ENCODE measurements at places on chromosomes 4 and X.

DNA sequence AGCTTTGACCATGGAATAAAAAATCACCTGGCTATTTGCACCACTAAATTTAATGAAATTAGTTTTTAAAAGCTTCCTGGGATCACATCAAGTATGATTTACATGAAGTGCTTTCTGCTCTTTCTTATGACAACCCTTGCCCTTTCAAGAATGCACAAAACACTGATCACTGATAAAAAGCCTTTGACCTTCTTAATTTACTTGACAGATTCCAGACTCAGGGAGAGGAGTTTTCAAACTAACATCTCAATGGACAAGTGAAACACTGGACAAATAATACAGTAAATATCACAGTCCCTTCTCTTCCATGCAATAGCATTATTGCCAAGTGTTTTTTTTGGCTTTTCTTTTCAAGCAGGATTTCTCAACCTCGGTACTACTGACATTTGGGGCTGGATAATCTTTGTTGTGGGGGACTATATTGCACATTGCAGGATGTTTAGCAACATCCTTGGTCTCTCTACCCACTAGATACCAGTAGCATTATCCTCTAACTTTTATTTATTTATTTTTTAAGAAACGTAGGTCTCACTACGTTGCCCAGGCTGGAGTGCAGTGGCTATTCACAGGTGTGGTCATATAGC, 86.3 kb downstream of the ZNF827 start:
- peak; percentile 80 for ATAC-seq

DNA sequence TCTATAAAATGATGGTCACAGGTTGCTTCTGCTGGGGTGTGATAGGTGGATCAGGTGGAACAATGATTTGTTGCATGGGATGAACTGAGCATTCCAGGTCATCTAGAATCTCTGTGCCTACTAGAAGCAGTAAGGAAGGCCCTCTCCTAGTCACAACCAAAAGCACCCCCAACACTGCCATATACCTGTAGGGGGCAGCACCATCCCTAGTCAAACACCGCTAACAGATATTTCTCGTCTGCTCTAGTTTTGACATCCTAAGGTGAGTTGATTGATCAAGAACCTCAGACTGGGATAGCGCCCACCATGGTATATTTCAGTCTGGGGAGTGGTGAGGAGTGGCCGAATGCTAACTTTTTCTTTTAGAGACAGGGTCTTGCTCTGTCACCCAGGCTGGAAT, 160.2 kb downstream of the NHS start:
- ATAC-seq = peak; percentile 88

DNA sequence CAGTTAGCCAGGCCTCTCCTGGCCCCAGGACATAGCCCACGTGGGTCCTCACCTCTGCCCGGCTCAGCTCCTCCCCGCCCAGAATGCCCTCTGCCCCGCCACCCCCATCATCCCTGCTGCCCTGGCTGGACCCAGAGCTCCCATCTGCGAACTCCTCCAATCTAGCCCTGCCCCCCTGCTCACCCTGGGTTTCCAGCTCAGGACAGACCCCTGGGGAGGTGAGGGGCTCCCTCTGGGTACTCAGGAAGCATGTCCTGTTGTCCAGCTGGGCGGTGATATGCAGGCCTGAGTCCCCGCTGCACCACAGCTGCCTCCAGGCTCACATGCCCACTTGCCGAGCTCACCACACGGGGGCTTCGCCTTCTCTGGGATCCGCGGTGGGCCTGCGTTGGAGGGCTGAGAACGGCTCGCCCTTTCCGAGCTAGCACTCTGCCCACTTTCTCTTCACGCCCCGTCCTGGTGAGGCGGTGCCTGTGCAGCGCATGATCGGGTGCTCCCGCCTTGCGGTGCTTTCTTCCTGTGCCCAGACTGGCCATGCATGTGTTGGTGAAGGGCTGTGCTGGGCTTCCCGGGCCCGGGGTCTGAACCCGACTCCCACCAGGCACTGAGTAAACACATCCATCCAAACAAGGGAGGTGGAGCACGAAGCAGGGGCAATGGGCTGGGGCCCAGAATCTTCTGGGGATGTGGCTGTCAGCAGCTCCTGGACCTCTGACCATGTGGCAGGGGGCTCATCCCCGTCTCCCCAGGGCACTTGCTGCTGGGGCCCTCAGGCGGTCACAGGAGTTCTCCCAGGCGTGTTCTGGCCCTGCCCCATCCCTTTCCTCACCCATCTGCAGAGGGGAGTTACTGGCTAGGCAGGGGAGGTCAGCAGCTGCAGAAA, 74.3 kb downstream of the RGS12 start:
- no peak for ATAC-seq

DNA sequence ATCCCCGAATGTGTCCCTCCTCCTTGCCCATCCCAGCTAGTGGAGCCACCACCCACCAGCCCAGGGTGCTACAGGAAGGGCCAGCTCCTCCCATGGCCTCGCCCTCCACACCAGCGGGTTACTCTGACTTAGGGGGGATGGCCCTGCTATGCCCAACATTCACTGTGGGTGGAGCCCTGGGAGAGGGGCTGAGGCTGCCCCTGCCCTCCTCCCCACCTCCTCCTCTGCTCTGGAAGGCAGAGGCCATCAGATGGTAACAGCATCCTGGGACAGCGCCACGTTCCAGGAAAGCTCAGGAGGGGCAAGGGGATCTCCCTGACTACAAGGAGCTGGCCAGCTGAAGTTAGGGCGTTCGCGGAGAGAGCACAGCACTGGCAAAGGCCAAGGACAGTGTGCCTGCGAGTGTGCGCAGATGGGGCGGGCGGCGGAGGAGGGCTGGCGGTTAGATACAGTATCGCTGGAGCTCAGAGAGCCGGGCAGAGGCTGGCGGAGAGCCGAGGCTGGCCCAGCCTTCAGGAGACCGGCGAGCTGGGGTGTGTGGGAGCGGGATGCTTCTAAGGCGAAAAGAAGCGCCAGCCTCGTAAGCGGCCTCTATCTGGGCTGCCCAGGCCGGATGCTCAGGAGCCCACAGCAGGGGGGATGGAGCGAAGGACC, 1.5 kb downstream of the JAKMIP1 start:
- peak; percentile 75 for ATAC-seq

DNA sequence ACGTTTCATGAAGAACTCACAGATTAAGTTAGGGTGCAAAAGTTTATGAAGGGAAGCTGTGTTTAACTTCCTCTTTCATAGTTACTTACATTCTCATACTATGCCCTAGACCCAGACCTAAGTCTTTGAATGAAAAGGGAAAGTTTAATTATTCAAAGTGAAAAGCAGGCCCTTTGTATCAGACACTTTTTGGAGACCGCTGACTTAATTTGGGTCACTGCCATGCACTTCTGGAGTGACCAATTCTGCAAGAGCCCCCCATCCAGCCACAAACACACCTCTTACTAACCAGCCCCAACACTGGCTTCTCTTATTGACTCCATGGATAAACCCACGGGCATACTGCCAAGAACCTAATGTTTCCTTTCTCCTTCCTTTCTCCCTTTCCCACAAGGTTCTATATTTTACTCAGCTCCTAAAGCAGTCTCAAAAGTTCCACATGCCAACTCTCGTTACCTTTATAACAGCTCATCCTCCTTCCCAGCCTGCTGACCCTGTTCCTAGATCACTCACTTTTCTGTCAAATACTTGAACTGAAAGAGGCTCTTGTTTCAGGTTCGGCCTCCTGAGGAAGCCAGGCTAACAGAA, 34.5 kb downstream of the ABCE1 start:
- peak; percentile 3 for ATAC-seq

DNA sequence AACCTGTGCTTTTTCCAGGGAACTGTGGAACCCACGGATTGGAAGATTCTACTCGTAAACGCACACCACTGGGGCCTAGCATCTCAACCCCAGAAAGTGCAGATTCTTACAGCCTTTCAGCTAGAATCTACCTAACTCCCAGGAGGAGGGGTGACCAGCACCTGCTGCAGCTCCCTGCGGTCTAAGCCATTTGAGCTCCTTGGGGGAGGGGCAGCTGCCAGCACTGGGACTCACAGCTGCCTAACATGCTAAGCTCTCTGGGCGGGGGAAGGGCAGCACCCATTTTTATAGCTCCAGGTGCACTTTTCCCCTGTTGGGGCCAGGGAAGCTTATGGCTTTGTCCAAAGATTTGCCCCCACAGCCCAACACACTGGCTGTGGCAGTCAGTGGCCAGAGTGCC, 595.7 kb upstream of the EPHA5 start:
- ATAC-seq = no peak

DNA sequence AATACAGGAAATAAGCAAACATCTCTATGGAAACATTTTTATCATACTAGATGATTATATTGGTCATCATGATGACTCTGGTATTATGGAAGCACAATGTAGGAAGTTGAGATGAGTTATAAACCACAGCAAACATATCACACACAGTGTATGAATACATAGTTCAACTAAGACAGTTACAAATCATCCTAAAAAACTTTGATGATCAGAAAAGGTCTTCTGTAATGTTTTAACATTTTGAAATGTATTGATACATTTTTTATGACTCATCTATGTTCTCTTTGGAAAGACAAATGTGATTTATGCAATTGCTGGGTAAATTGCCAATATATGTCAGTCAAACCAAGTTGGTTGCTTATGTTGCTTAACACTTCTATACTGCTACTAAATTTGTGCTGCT, 4.8 kb downstream of the CXCL3 start:
- no peak for ATAC-seq

- no peak for ATAC-seq
These were observed 75.3 kb upstream of the GRIA3 start for GRCh38 chrX:123108513-123109427.

GRCh38 chr4:68617003-68617698, 41.0 kb upstream of the UGT2B17 start:
- ATAC-seq = no peak

DNA sequence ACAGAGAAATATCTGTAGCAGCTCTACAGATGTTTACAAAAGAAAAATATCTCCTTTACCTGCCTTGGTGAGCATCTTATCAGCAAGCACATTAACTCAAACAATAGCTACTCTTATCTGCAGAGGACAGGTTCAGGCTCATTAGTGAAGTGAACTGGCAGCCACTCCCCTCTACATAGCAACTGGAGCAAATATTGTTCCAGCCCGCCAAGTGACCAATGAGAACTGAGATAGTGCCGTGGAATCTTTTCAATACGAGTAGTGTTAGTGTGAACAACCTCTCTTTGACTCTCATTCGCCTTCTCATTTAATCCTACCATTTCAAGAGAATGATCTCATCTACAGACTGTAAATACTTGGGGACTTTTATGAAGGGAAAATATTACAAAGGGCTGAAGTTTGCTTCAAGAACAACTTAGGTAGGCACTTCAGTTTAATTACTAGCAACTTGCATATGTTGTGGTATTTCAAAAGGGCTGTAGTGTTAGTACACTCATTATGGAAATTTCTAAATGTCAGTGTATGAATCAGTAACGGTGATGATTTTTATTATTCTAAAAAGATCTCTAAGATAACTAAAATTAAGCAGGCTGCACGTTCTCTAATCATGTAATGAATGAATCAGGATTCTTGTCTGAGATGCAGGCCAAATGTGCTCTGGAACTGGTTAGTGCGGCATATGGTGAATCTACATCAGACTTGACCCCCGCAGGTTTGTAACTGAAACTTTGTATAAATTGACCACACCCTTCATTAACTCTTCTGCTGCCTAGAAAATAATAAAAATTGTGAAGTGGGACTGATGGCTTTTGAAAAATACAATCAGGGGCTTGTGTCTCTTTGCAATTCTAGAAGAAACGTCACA, 72.4 kb downstream of the PALLD start:
- peak; percentile 62 for ATAC-seq

- ATAC-seq = no peak
These were observed 242.7 kb downstream of the BCOR start for GRCh38 chrX:39854772-39855747.
